ENCODE measurements at places on chromosomes 6 and 20. TPM values are rescaled to one million over a fixed set of nuclear protein-coding genes. Genes with fewer than 3 reads are reported as not detected.

DNA sequence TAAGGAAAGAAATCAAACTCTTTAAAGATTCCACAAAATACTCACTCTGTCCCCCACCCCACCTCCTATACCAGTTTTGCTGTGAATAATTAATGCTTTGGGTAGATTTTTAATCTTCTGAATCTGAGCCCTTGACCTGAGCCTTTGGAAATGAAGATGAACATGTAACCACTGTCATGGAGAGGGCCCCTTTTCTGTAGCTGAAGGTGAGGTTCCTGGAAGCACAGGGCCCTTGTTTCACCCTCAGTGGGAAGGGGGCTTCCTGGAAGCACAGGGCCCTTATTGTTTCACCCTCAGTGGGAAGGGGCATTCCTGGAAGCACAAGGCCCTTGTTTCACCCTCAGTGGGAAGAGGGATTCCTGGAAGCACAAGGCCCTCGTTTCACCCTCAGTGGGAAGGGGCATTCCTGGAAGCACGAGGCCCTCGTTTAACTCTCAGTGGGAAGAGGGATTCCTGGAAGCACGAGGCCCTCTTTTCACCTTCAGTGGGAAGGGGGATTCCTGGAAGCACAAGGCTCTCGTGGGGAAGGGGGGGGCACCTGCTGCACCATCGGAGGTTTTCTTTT, 75.7 kb downstream of the DACT2 start:
- DNase-seq, result no peak

- DNase-seq, result no peak
These were observed 173.4 kb downstream of the DTNBP1 start for GRCh38 chr6:15489261-15489962.

The HNF4A gene
- not detected for total RNA-seq

The ADGRF5 gene
- total RNA-seq, result 45.9 TPM

GRCh38 chr6:36109092-36109491, 21.2 kb upstream of the MAPK13 start:
- DNase-seq, result no peak

The TMEM14C gene
- 128 TPM for total RNA-seq

DNA sequence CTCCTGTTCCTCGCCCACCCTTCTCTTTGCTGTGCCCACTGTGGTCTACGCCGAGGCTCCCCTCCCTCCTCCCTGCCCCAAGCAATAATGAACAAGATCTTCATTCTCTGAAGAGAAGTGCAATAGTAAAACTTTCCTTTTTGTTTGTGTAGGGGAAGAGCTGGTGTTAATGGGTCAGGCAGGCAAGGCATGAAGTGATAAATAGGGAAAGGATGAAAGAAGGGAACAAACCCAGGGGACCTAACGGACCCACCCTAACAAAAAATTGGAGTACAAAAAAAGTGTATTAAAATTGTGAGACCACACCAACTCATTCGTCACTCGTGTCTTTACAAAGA, 66.9 kb downstream of the ZBTB2 start:
- no peak for DNase-seq

- DNase-seq, result no peak
These were observed 9.5 kb upstream of the RAMACL start for GRCh38 chr6:166595949-166596348.

The RNGTT gene
- 8.4 TPM for total RNA-seq

The SLC22A16 gene
- not detected for total RNA-seq

The CCN2 gene
- total RNA-seq, result 14.3 TPM

DNA sequence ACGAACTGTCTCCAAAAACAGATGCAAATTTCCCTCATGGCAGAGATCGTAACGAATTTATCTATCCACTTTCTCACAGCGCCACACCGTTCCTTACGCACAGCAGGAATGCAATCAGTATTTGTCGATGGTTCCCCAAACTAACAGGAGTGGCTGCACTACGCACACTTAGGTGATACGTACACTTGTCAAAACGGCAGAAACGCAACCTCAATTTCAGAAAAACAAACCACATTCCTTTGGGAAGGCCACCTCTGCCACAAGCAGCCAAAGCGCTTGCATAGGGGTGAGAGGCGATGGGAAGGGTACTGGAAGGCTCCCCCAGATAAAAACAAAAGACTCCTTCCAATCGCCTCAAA, 638 bp downstream of the MDN1 start:
- no peak for DNase-seq

DNA sequence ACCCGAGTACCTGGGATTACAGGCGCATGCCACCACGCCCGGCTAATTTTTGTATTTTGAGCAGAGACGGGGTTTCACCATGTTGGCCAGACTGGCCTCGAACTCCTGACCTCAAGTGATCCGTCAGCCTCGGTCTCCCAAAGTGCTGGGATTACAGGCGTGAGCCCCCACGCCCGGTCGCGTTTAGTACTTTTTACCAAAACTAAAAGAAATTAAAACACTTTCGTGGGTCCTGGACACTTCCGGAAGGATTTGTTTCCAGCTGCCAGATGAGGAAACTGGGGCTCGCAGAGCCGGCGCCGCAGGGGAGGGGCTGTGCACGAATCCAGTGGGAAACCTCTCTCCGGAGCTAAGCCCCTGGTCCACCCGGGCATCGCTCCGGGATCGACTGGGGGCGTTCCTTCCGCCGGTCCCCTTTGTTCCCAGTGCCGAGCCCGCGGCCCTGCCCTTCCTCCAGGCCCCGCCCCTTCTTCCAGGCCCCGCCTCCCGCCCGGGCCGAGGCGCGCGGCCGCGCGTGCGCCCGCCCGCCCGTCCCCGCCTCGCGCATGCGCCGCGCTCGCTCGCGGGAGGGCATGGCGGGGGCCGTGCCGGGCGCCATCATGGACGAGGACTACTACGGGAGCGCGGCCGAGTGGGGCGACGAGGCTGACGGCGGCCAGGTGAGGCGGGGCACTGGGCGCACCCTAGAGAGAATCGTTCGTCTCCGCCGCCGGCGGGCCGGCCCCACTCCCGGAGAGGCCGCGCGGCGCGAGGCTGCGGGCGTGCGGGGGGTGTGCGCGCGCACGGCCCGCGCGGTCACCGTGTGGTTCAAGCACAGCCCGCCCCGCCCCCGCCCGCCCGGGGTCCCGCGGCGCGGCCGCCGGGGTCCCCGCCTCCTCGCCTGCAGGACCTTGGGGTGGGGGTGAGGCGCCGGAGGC, at the start of gene NELFCD:
NELFCD (plus strand) TSS at position 546 of the 917 bp plus-strand sequence; CDS start at position 600, 54 bp downstream.
- DNase-seq, result peak; percentile 94

The FNDC1 gene
- total RNA-seq, result 1.9 TPM

- no peak for DNase-seq
These were observed 72.6 kb downstream of the CD109 start for GRCh38 chr6:73768558-73768957.

DNA sequence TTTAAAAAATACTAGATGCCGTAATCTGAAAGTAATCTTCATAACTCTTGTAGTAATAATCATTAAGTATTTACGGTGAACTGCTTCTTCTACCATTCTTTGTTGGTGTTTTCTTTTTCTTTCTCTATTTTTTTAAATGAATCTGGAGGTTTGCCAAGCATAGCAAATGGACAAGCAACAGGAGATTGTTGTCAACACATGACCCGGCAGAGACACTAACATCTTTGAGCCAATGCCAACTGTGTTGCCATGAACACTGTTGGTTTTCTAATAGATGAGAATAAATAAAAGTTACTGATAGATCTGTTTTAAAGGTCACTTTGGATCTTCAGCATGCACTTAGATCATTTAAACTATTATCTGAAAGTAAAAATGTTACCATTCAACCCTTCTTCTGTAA, 523.6 kb upstream of the EYS start:
- DNase-seq, result no peak

DNA sequence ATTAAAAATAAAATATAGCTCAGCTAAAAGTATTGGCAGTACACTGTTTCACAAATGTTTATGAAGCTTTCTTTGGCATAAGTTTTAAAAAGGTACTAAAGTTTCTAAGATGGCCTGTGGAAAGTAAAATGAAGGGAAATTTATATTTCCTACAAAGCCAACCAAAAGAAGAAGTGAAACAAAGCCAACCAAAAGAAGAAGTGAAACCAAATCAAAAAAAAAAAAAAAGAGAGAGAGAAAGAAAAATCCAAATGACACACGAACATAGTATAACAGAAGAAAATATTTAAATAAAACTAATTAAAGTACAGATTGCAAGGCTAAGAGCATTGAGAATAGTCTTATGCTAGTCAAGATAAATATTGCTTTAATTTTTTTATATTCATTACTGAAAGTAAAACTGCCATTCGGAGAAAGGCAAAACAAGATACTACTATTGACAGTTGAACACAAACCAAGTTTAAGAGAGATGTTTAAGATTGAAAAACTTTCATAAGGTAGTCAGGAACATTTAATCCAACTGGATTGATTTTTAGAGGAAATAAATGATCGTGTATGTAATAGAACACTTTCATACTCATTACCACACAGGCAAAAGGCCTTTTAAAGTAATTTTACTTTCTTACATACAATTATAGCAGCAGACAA, 12.8 kb upstream of the KHDRBS2 start:
- no peak for DNase-seq

DNA sequence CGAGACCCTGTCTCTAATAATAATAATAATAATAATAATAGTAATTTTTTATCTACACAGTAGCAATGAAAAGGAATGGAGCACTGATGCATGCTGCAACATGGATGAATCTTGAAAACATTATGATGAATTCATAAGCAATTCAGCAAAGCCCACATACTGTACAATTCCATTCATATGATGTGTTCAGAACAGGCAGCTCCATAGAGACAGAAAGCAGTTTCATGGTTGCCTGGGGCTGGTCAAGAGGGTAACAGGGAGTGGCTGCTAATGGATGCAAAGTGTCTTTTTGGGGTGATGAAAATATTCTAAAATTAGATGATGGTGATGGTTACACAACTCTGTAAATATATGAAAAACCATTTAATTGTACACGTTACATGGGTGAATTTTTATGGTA, 43.6 kb downstream of the SLC24A3 start:
- no peak for DNase-seq

DNA sequence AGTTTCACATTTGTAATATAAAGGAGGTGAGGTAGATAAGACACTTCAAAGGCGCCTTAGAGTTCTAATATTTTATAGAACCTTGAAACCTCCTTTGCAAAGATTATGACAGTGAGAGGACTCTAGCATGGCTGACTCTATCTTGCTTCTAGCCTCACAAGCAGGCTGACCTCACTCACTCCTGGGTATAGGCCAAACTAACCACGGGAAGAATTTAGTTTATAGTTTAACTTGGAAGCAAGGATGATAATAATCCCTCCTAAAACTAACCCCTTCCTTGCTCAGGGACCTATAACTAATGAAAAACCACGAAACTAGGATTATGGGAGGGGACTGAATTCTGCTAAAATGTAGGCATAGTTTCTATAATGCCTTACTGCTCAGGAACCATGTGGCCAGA, 84.3 kb downstream of the FILIP1 start:
- DNase-seq, result no peak

DNA sequence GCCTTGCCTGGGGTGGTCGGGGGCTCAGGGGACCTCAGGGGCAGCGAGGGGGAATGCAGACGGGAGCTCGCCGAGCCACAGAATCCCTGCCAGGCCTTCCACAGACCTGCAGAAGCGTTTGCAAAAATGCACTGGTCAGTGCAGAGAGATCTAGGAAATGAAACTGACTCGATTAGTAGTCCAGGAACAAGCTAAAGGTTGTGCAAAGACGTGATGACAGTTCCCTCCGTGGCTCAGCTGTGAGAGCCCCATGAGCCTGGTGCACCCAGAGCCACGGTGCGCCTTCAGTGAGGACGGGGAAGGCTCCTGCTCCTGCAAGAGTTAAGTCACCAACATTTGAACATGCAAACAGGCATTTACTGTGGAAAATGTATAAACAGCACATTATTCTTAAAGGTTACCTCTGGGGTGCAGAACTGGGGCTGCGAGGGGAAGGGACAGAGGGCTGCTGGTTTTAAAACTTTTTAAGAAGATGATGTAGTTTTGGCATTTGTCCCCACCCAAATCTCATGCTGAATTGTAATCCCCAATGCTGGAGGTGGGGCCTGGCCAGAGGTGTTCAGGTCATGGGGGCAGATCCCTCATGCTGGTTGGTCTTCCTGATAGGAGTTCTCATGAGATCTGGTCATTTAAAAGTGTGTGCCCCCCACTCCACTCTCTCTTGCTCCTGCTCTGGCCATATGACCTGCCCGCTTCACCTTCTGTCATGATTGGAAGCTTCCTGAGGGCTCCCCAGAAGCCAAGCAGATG, 147.3 kb downstream of the DLL1 start:
- peak; percentile 14 for DNase-seq

GRCh38 chr6:112408522-112408921, 61.4 kb downstream of the RFPL4B start:
- DNase-seq, result no peak

The GJA10 gene
- not detected for total RNA-seq

The ROS1 gene
- total RNA-seq, result 0.02 TPM

- no peak for DNase-seq
These were observed 175.4 kb downstream of the ERMARD start for GRCh38 chr6:169926617-169927417.

The PTGIS gene
- 24.0 TPM for total RNA-seq

DNA sequence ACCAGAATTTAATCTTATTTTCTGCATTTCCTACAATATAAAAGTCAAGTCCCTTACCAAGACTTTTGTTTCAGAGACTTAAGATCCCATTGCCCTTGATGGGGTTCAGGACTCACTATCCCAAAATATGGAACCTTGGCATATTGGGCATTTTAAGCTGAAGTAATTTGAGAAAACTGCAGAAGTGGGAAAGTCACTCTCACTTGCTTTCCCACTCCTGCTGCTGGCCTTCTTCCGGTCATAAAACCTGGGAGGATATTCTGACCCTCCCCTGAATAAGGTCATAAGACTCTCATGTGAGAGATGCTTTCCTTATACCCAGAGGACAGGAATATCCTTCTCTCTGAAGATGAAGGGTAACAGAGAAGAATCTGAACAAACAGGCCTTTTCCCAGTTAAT, 92.8 kb upstream of the IFNGR1 start:
- DNase-seq, result no peak

The CRISP3 gene
- not detected for total RNA-seq

DNA sequence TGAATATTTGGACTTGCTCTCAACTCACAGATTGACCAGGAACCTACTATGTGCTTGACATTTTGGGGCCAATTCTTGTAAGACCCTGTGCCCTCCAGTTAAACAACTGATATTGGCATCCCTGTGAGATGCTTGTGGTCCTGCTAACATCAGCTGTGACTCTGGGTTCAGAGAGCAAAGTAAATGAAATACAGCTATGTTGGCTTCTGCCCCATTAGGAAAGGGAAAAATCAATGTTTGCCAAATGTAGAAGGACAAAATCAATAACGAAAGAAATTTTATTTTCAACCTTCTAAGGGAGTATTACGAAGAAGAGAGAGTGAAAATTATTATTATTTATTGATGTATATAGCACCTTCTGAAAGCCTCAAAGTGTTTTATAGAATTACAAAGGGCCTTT, 266.9 kb upstream of the ARID1B start:
- DNase-seq, result no peak

GRCh38 chr6:45491048-45491735, 113.5 kb upstream of the SUPT3H start:
- no peak for DNase-seq

DNA sequence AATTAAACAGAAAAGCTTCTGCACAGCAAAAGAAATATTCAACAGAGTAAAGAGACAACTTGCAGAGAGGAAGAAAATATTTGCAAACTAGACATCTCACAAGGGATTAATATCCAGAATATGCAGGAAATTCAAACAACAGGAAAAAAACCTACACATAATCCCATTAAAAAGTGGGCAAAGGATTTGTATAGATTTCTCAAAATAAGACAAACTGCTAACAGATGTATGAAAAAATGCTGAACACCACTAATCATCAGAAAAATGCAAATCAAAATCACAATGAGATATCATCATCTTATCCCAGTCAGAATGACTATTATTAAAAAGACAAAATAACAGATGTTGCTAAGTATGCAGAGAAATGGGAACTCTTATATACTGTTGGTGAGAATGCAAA, 129.6 kb downstream of the SYNDIG1 start:
- no peak for DNase-seq

The PDYN gene
- not detected for total RNA-seq

GRCh38 chr6:81998432-81998831, 246.0 kb upstream of the TENT5A start:
- no peak for DNase-seq

The PDRG1 gene
- total RNA-seq, result 9.7 TPM

All from left ventricle myocardium superior (tissue), 1 donor.